ENCODE measurements at places on chromosomes 3 and 15. TPM values are rescaled to one million over a fixed set of nuclear protein-coding genes. Genes with fewer than 3 reads are reported as not detected.

The PATL2 gene
- 0.93 TPM for total RNA-seq

The PP2D1 gene
- total RNA-seq: not detected

The CKMT1B gene
- 3.1 TPM for total RNA-seq

The NUP210 gene
- 8.9 TPM for total RNA-seq

The CLDN16 gene
- total RNA-seq: 1.8 TPM

The TGM5 gene
- total RNA-seq: not detected

The IQSEC1 gene
- 27.9 TPM for total RNA-seq

The ITGA11 gene
- total RNA-seq: 0.54 TPM

The CCR2 gene
- total RNA-seq: 0.14 TPM

The RAB8B gene
- total RNA-seq: 19.2 TPM

The CNBP gene
- total RNA-seq: 169 TPM

The MESP1 gene
- 3.0 TPM for total RNA-seq

The HHATL gene
- 0.42 TPM for total RNA-seq

The INAFM2 gene
- 11.1 TPM for total RNA-seq

The LAMB2 gene
- total RNA-seq: 74.4 TPM

The CHRM5 gene
- total RNA-seq: not detected

The RBPMS2 gene
- total RNA-seq: 1.5 TPM

The INKA1 gene
- total RNA-seq: 1.4 TPM

The SH3GL3 gene
- total RNA-seq: 0.87 TPM

The NEIL1 gene
- total RNA-seq: 22.6 TPM

The HRH1 gene
- total RNA-seq: 1.3 TPM

The SLC9A9 gene
- 2.9 TPM for total RNA-seq

The NRG4 gene
- total RNA-seq: 24.3 TPM

The ARGFX gene
- total RNA-seq: not detected

The MYD88 gene
- total RNA-seq: 9.3 TPM

The RLBP1 gene
- total RNA-seq: not detected

The ZNF620 gene
- 3.0 TPM for total RNA-seq

The CLRN1 gene
- total RNA-seq: not detected

The EXD1 gene
- total RNA-seq: not detected

The MCTP2 gene
- total RNA-seq: 16.3 TPM

The CFAP100 gene
- total RNA-seq: not detected

The AP3B2 gene
- 5.1 TPM for total RNA-seq

The GNAT1 gene
- not detected for total RNA-seq

The SLITRK3 gene
- total RNA-seq: 0.03 TPM

The ENTPD3 gene
- 10.3 TPM for total RNA-seq

The ERICH6 gene
- not detected for total RNA-seq

The AHSG gene
- 0.12 TPM for total RNA-seq

The IMPDH2 gene
- total RNA-seq: 320 TPM

The PDCD7 gene
- total RNA-seq: 7.7 TPM

The SPCS1 gene
- 58.2 TPM for total RNA-seq

The DGKG gene
- 2.0 TPM for total RNA-seq

The HMCES gene
- total RNA-seq: 8.2 TPM

The NKIRAS1 gene
- total RNA-seq: 3.7 TPM
